ENCODE measurements at places on chromosomes 11 and 22.
A peak's percentile ranks its signal among the peaks of the same experiment; 100 is the strongest.

DNA sequence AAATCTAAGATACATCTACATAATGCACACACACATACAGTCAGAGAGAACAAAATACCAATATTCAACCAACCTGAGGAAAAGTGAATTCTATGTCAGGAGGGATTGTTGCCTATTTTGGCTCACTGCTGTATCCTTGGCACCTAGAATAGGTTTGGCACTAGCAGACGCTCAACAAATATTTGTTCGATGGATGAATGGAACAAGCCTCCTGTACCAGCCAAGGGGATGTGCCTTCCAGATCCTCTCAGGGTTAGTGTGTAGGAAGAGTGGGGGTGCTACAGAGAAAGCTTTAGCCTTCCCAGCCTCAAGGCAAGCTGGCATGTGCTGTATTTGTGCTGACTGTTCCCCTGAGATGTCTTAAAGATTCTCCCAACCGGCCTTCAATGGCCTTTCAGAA lies 23.3 kb upstream of the POU2AF1 start:
- no peak for DNase-seq

DNA sequence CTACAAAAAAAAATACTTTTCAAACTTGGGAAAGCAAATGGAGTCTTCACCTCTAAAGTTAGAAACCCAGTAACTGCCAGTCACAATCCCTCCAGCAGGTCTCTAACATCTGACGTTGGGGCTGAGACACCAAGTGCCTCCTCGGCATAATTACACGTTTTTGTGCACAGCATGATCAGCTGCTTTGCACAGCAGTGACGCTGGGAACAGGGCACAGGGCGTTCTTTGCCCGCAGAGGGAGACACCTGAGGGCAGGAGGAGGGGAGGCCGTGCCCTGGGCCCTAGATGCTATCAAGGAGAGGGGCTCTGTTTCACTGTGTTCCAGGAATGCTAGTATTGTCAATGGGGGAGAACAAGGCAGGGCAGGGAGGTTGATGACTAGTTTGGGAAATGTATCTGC lies 120.1 kb downstream of the PARVA start:
- DNase-seq, result no peak

GRCh38 chr11:1181853-1182535 lies 24.2 kb downstream of the MUC5AC start:
- no peak for DNase-seq

DNA sequence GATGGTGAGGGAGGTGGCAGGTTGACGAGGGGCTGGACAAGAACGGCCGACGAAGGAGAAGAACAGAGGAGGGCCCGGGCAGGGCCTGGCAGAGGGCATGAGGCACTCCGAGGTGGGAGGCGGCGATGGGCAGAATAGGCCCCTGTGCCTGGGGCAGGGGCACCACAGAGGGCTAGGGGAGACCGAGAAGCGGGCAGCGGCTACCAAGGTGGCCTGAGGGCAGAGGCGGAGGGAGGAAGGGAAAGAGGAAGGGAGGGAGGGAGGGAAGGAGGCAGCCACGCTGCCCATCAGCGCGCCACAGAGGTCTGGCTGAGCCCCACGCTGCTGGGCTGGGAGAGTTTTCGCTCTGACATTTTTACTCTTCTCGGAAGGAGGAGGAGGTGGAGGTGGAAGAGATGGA lies 11.3 kb downstream of the LSP1 start:
- DNase-seq, result no peak

DNA sequence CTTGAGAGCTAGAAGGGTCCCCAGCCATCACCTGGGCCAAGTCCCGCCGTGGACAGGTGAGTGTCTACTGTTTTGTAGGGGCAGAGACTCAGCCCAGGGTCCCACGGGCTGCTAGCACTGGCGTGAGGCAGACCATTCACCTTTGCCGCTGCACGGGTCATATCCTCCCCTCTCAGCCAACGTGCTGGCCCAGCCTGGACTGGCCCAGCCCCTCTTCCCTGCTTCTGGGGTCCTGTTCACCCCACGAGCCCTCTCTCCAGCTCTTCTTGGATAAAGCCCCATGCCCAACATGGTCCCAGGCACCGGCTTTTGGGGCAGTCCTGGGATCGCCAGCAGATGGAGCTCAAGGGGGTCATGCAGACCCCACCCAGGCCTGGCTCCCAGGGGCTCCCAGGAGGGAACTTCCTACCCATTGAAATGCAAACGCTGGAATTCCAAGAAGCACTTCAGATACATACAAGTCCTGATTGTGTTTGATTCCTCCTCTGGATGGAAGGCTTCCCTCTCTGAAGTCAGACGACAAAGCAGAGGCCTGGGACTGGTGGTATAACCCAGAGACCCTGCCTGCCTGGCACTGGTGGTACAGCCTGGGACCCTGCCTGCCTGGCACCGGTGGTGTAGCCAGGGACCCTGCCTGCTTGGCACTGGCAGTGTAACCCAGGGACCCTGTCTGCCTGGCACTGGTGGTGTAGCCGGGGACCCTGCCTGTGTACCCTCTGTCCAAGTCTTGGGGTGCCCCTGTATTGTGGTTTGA lies 8.9 kb upstream of the SEPTIN5 start:
- no peak for DNase-seq

DNA sequence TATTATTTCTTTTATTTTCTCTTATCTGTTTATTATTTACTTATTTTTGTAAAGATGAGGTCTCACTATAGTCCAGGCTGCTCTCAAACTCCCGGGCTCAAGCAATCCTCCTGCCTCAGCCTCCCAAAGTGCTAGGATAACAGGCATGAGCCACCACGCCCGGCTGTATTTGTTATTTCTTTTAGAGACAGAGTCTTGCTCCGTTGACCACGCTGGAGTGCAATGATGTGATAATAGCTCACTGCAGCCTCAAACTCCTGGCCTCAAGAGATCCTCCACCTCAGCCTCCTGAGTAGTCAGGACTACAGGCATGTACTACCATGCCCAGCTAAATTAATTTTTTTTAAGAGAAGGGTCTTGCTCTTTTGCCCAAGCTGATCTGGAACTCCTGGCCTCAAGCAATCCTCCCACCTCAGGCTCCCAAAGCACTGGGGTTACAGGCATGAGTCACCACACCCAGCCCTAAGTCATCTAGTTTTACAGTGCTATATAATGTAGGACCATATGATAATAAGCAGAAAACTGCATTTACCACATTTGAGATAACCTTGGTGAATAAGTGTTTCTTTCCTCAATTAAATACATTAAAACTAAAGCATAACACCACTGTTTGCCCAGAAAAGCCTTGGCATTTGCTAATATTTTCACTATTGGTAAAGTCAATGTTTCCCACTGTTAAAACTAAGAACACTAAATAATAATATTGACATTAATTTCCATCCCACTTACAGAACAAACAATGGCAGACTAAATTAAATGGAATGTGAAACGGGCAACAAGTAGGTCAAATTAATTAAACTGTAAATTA lies 127.5 kb downstream of the SIK3 start:
- DNase-seq, result peak; percentile 38

- DNase-seq, result peak; percentile 57
Observed at GRCh38 chr11:117610045-117610444, 187.0 kb downstream of the DSCAML1 start.

DNA sequence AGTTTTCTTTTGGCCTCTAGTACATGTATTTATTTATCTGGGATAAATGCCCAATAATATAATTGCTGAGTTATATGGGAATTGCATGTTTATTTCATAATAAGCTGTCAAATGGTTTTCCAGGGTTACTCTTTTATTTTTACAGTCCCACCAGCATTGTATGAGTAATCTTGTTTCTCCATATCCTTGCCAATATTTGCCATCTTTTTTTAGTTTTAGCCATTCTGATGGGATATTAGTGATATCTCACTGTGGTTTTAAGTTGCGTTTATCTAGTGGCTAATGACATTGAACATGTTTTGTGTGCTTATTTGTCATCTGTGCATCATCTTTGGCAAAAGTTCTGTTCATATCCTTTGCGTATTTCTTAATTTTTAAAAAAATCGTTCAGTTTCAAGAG lies 372.8 kb upstream of the CCDC179 start:
- DNase-seq, result peak; percentile 84

GRCh38 chr22:44382116-44383038 lies 69.6 kb upstream of the SHISAL1 start:
- no peak for DNase-seq

GRCh38 chr11:17931595-17931994 lies 81.3 kb downstream of the SERGEF start:
- no peak for DNase-seq

- DNase-seq, result peak; percentile 87
Observed at GRCh38 chr11:123065621-123066020, 3.7 kb upstream of the HSPA8 start.

GRCh38 chr22:39221999-39222686 lies 22.6 kb downstream of the PDGFB start:
- no peak for DNase-seq

DNA sequence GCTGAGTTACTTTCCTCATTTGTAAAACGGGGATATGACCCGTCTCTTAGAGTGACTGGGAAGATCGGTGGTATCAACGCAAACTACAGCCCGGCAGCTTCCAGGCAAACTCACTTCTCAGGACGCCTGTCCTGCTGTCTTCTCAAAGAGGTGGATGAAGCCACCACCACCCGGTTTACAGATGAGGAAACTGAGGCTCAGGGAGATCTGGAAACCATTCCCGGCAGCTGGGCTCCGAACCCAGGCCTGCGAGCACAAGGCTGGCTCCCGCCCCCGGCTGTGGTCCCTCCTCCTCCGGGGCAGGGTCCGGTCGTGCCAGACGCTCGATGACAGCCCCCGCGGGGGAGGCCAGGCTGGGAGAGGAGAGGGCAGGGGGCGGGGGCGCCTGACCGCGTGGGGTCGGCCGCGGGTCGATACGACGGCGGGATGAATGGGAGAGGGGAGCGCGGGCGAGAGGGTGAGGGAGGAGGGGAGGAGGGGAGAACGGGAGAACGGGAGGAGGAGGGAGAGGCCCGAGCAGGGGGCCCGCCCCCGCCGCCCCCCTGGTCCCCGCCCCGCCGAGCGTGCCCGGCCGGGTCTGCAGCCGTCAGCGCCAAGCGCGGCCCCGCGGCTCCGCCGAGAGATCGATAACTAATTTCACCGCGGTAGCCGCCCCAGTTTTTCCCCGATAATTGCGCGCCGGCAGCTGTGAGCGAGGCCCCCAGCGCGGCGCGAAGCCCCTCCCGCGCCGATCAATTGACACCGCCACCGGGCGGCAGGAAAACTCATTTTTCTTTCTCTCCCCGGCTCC lies 14.0 kb downstream of the IGLL1 start:
- no peak for DNase-seq

- peak; percentile 68 for DNase-seq
Observed at GRCh38 chr11:111526501-111526900, 11.9 kb downstream of the HOATZ start.

GRCh38 chr11:931385-931784 lies 5.7 kb downstream of the AP2A2 start:
- DNase-seq, result no peak
